HT1080 (cell line): ENCODE measurements at places on chromosomes 16 and 17. TPM values are rescaled to one million over a fixed set of nuclear protein-coding genes. Genes with fewer than 3 reads are reported as not detected.

FCSK gene
- total RNA-seq: 3.9 and 4.9 TPM in 2 replicates

OTOP3 gene
- not detected in 2 replicates for total RNA-seq

PEX12 gene
- total RNA-seq: 8.8 and 9.9 TPM in 2 replicates

PPP1R1B gene
- total RNA-seq: 0.30 TPM in 1 of 2 replicates, not detected in the other

CDYL2 gene
- 7.3 and 10.3 TPM in 2 replicates for total RNA-seq

TIGD7 gene
- total RNA-seq: 2.8 and 3.1 TPM in 2 replicates
